ENCODE measurements at places on chromosomes 7 and 10.

DNA sequence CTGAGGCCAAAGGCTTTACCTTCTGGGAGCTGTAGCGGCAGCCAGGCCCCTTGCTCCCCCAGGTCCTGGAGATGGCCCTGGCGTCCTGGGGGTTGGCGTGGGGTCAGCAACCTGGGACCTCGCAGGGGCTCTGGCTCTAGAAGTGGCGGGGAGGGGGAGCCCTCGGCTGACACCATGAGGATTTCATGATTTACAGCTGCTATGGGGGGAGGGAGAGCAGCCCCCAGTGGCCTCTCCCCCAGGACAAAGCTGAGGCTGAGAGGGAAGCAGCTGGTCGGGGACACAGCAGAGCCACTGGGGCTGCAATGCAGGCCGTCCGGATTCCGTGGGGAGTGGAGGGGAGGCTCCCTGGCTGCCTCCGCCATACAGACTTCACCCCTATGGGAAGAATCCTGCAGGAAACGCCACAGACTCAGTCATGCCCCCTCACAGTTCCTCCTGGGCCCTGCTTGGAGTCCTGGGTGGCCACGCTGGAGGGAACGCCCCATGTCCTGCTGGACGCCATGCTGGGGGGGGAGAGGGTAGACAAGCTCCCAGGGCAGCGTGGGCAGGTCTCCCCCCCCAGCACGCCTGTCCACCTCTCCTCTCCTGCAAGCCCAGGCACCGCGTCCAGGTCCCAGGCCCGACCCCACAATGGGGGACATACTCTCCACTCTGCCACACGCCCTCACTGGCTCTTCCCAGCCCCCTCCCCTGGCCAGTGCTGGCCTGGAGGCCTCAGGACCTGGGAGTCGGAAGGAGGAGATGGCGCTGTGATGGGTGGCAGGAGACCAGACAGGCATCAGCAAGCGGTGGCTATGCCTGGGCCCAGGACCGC is 243.6 kb downstream of the ELFN1 start:
- H3K36me3 ChIP-seq: no peaks in the 10 kb centered on the region
- H3K4me3 ChIP-seq: no peak overlapping the region
- H3K4me1 ChIP-seq: peaks cover 1% of the 10 kb centered on the region
- no peak for DNase-seq
- no peaks in the 10 kb centered on the region for H3K27me3 ChIP-seq
- no peak overlapping the region for H3K27ac ChIP-seq

DNA sequence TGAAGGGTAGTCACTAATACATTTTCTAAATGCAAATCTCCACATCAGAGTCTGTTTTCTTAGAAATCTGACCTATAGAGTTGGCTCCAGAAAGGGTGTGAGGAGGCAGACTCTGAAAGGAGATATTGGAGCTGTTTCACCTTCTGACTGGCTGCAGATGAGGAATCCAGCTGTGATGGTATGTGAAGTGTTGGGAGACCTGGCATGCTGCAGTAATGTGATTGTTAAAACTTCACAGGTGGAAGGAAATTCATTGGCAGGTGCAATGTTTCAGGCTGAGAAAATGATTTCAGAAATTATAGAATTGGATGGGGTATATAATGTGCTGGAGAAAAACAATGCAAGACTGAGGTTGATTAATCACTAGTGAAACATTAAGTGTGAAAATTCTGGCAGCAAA is 1134.0 kb upstream of the LRRN3 start:
- H3K4me1 ChIP-seq: peaks cover 2% of the 10 kb centered on the region
- H3K36me3 ChIP-seq: no peaks in the 10 kb centered on the region
- H3K27me3 ChIP-seq: no peaks in the 10 kb centered on the region

DNA sequence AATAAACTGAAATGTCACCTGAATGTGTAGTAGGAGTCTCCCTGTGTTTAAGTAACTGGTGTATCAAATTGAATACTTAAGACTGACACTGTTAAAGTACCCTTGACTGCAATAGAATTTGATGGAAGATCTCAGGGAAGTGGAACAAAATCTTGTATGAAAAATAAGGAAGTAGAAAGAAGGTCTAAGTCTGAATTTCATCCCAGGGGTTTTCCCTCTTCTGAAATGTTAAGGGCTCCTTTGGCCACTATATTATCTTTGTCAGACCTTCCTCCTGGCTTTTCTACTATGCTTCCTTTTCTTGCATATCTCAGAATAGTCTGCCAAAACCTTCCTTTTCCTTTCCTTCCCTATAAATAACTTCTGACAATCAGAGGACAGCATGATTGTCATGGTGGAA is 59.6 kb downstream of the BLNK start:
- H3K27me3 ChIP-seq: peaks cover 13% of the 10 kb centered on the region
- no peak for DNase-seq
- no peaks in the 10 kb centered on the region for H3K4me1 ChIP-seq
- H3K36me3 ChIP-seq: no peaks in the 10 kb centered on the region

GRCh38 chr7:144665689-144666381 is 170.0 kb downstream of the TPK1 start:
- H3K4me3 ChIP-seq: no peak overlapping the region
- H3K27me3 ChIP-seq: peaks cover 2% of the 10 kb centered on the region
- H3K27ac ChIP-seq: no peak overlapping the region
- H3K4me1 ChIP-seq: no peaks in the 10 kb centered on the region

- no peaks in the 10 kb centered on the region for H3K36me3 ChIP-seq
- no peak for DNase-seq
- no peaks in the 10 kb centered on the region for H3K27me3 ChIP-seq
- H3K4me3 ChIP-seq: no peak overlapping the region
- H3K4me1 ChIP-seq: peaks cover 23% of the 10 kb centered on the region
Observed at GRCh38 chr10:114607358-114607998, 50.6 kb downstream of the ABLIM1 start.

- DNase-seq: no peak
- no peaks in the 10 kb centered on the region for H3K27me3 ChIP-seq
- H3K27ac ChIP-seq: no peak overlapping the region
- peaks cover 20% of the 10 kb centered on the region for H3K4me1 ChIP-seq
- peaks cover 9% of the 10 kb centered on the region for H3K36me3 ChIP-seq
- H3K4me3 ChIP-seq: no peak overlapping the region
Observed at GRCh38 chr7:38903057-38903456, 5.9 kb downstream of the VPS41 start.

Measured in osteocyte (in vitro differentiated cells).